ENCODE measurements at places on chromosomes 1 and 21.

GRCh38 chr1:94986783-94987182 lies 59.9 kb upstream of the CNN3 start:
- H3K4me3 ChIP-seq, result no peak overlapping the region
- H3K27ac ChIP-seq, result no peak overlapping the region
- no peak for DNase-seq

DNA sequence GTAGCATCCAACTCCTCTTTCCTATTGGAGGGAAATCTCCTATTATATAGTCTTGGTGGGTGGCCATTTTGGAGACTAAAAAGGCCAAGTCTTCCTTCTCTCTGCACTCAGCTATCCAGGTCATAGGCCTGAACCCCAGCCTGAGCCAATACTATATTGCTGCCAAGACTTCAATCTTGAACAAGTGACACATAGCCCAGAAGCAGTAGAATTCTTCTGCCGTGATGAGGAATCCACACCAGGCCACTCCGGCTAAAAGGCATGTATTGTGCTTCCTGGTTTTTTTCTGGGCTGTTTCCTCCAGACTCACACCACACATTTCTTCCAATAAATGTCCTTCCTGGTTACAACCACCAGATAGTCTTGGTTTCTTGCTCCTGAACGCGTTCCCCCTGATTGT lies 43.0 kb downstream of the ATF3 start:
- H3K4me1 ChIP-seq, result peaks cover 29% of the 10 kb centered on the region
- no peak for DNase-seq
- H3K4me3 ChIP-seq, result no peak overlapping the region
- H3K27me3 ChIP-seq, result no peaks in the 10 kb centered on the region
- no peaks in the 10 kb centered on the region for H3K36me3 ChIP-seq

GRCh38 chr1:156513185-156513584 lies 12.6 kb upstream of the MEF2D start:
- peaks cover 8% of the 10 kb centered on the region for H3K4me1 ChIP-seq
- H3K36me3 ChIP-seq, result no peaks in the 10 kb centered on the region

- DNase-seq, result no peak
- H3K36me3 ChIP-seq, result no peaks in the 10 kb centered on the region
- no peak overlapping the region for H3K27ac ChIP-seq
- H3K4me1 ChIP-seq, result no peaks in the 10 kb centered on the region
- no peak overlapping the region for H3K4me3 ChIP-seq
- H3K27me3 ChIP-seq, result no peaks in the 10 kb centered on the region
Observed at GRCh38 chr1:177665935-177666334, 303.9 kb downstream of the SEC16B start.

DNA sequence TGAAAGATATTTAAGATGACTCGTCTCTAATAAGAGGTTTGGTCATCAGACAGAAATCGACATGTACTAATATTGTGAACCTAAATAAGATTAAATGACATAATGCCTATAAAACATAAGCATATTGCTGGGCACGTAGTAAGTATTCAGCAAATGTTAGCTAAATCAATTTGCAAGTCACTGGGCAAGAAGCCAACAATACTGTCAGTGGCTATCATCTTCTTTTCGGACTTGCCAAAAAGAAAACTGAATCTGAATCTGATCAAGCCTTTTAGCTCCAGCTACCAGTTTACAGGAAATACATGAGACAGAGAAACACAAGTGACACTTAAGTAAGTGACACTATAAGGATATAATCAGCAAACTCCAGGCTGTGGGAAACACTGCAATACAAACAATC lies 46.0 kb downstream of the RPL5 start:
- peak overlapping the region; percentile 81 for H3K27ac ChIP-seq
- peaks cover 9% of the 10 kb centered on the region for H3K4me1 ChIP-seq
- H3K4me3 ChIP-seq, result peak overlapping the region; percentile 63
- peak; percentile 59 for DNase-seq
- no peaks in the 10 kb centered on the region for H3K27me3 ChIP-seq

GRCh38 chr1:245552331-245552730 lies 397.5 kb downstream of the KIF26B start:
- H3K4me1 ChIP-seq, result no peaks in the 10 kb centered on the region
- H3K27me3 ChIP-seq, result peaks cover 6% of the 10 kb centered on the region
- no peaks in the 10 kb centered on the region for H3K36me3 ChIP-seq
- no peak overlapping the region for H3K4me3 ChIP-seq

GRCh38 chr1:16076865-16077238 lies 3.4 kb upstream of the FAM131C start:
- no peak overlapping the region for H3K27ac ChIP-seq
- H3K4me3 ChIP-seq, result no peak overlapping the region
- H3K36me3 ChIP-seq, result no peaks in the 10 kb centered on the region
- peaks cover 4% of the 10 kb centered on the region for H3K27me3 ChIP-seq
- peaks cover 6% of the 10 kb centered on the region for H3K4me1 ChIP-seq

- DNase-seq, result no peak
- no peak overlapping the region for H3K27ac ChIP-seq
- no peaks in the 10 kb centered on the region for H3K27me3 ChIP-seq
- no peak overlapping the region for H3K4me3 ChIP-seq
- no peaks in the 10 kb centered on the region for H3K4me1 ChIP-seq
Observed at GRCh38 chr1:45172005-45172404, 34.4 kb downstream of the ZSWIM5 start.

DNA sequence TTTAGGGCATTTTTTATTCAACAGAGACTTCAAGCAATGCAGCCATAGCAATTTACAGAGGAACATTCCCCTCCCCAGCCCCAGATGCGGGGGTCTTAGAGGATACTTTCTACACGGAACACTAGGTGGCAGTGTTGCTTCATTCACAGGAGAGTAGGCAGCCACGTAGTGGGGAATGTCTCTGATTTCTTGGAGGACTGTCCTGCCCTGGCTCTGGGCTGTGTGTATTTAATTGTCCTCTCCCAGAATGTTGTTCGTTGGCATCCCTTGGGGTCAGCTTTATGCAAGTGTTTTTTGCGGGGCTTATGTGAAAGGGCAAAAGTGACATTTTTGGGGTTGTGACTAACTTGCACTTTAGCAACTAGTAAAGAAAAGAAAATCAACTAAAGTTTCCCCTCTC lies 96.9 kb downstream of the PAPPA2 start:
- no peaks in the 10 kb centered on the region for H3K27me3 ChIP-seq
- no peak overlapping the region for H3K27ac ChIP-seq
- H3K36me3 ChIP-seq, result no peaks in the 10 kb centered on the region
- no peaks in the 10 kb centered on the region for H3K4me1 ChIP-seq
- H3K4me3 ChIP-seq, result no peak overlapping the region
- DNase-seq, result peak; percentile 51

GRCh38 chr1:229132106-229132443 lies 138.8 kb upstream of the RAB4A start:
- H3K36me3 ChIP-seq, result no peaks in the 10 kb centered on the region
- no peak overlapping the region for H3K27ac ChIP-seq

- DNase-seq, result no peak
- H3K27ac ChIP-seq, result no peak overlapping the region
- H3K4me1 ChIP-seq, result no peaks in the 10 kb centered on the region
- no peak overlapping the region for H3K4me3 ChIP-seq
- H3K36me3 ChIP-seq, result no peaks in the 10 kb centered on the region
- no peaks in the 10 kb centered on the region for H3K27me3 ChIP-seq
Observed at GRCh38 chr1:65904681-65905083, 112.0 kb downstream of the PDE4B start.

DNA sequence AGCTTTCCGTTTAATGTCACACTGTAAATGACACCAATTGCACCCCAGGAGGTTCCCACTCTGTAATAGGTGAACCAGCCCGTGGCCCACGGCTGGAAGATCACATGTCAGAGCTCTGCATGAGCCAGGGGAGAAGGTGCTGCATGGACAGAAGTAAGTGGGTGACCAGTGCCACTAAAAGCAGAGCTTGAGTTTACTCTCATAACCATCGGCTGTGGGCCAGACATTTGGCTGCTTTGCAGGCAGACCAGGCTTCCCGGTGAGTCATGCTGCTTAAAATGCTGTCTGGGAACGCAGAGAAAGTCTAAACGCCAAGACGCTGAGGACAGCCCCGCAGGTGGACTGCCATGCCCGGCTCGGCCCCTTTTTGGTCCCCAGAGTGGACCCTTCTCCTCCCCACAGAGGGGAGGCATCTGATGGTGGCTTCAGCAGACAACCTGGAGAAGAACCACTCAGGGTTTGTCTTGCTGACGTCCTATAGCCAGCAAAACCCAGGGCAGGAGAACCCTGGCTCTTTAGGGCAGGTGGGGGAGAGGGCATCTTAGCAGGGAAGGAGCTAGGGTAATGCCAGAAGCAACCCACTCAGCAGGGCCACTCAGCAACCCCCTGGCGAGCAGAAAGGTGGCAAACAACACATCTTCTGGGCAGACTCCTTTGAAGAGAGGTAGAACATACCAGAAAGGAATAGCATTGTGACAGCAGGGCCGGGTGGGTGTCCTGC lies 7.3 kb downstream of the KIAA2013 start:
- H3K4me3 ChIP-seq, result no peak overlapping the region
- no peak for DNase-seq
- no peaks in the 10 kb centered on the region for H3K27me3 ChIP-seq
- peaks cover 5% of the 10 kb centered on the region for H3K4me1 ChIP-seq
- no peaks in the 10 kb centered on the region for H3K36me3 ChIP-seq

- H3K4me3 ChIP-seq, result no peak overlapping the region
- no peaks in the 10 kb centered on the region for H3K27me3 ChIP-seq
- no peak overlapping the region for H3K27ac ChIP-seq
- H3K36me3 ChIP-seq, result no peaks in the 10 kb centered on the region
- DNase-seq, result peak; percentile 89
Observed at GRCh38 chr21:41121785-41122415, 46.1 kb upstream of the BACE2 start.

- peaks cover 26% of the 10 kb centered on the region for H3K4me1 ChIP-seq
- H3K27me3 ChIP-seq, result no peaks in the 10 kb centered on the region
- H3K27ac ChIP-seq, result peak overlapping the region; percentile 80
- H3K36me3 ChIP-seq, result no peaks in the 10 kb centered on the region
- DNase-seq, result peak; percentile 44
Observed at GRCh38 chr1:8604041-8604945, 213.1 kb downstream of the RERE start.

GRCh38 chr1:59697150-59697800 lies 117.5 kb upstream of the HOOK1 start:
- no peak overlapping the region for H3K4me3 ChIP-seq
- peak; percentile 70 for DNase-seq
- H3K27me3 ChIP-seq, result no peaks in the 10 kb centered on the region
- peaks cover 15% of the 10 kb centered on the region for H3K4me1 ChIP-seq
- no peaks in the 10 kb centered on the region for H3K36me3 ChIP-seq

DNA sequence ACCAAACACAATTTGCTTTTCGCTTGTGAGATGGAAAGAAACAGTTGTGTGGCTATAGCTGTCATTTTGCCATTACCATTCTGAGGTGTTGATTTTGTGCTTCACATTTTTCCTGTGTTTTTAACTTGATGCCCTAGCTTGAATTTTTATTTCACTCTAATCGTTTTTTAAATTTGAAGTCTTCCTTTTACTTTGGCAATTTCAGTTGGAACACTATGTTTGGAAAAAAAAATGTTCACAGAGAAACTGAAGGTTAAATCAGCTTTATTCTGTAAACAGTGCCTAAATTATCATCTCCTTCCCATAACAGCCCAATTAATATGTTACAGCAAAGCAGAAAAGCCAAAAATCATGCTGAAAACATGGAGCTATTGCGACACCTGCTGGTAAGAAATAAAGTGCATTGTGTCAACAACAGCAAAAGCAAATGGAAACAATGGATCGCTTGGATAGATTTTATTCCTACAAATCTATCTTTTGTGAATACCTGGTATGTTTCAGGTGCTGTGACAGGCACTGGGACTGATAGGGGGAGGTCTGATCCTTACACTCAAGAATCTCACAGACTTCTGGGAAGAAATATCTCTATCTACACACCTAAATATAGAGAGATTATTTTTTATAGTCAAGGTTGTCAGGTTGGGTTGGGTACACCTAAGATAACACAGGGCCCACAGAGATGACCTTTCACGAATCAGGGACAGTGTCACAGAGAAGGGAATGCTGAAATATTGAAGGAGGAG lies 16.2 kb upstream of the ERICH3 start:
- DNase-seq, result peak; percentile 63
- no peak overlapping the region for H3K27ac ChIP-seq
- H3K4me3 ChIP-seq, result no peak overlapping the region

- H3K27me3 ChIP-seq, result no peaks in the 10 kb centered on the region
- H3K4me3 ChIP-seq, result no peak overlapping the region
- no peak for DNase-seq
- no peaks in the 10 kb centered on the region for H3K36me3 ChIP-seq
- H3K4me1 ChIP-seq, result no peaks in the 10 kb centered on the region
Observed at GRCh38 chr1:210655511-210655910, 326.8 kb downstream of the HHAT start.

DNA sequence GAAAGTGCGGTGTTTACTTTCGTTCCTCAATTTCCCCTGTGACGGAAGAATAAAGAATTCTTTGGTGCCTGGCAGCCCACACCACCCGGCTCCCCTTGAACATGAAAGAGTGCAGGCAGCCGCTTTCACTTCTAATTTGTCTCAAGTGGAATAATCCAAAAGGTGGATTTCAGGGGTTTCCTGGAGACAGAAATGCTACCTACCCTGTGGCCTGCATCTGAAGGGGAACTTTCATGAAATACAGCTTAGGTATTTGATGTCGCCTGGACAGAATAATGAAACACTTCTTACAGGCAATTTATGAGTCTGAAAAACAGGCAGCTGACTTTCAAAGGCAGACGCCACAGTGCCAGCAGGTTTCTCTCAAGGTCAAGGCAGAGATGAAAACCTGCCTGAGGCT lies 169.5 kb upstream of the USP24 start:
- no peaks in the 10 kb centered on the region for H3K4me1 ChIP-seq
- H3K27me3 ChIP-seq, result no peaks in the 10 kb centered on the region
- no peaks in the 10 kb centered on the region for H3K36me3 ChIP-seq
- no peak overlapping the region for H3K27ac ChIP-seq

DNA sequence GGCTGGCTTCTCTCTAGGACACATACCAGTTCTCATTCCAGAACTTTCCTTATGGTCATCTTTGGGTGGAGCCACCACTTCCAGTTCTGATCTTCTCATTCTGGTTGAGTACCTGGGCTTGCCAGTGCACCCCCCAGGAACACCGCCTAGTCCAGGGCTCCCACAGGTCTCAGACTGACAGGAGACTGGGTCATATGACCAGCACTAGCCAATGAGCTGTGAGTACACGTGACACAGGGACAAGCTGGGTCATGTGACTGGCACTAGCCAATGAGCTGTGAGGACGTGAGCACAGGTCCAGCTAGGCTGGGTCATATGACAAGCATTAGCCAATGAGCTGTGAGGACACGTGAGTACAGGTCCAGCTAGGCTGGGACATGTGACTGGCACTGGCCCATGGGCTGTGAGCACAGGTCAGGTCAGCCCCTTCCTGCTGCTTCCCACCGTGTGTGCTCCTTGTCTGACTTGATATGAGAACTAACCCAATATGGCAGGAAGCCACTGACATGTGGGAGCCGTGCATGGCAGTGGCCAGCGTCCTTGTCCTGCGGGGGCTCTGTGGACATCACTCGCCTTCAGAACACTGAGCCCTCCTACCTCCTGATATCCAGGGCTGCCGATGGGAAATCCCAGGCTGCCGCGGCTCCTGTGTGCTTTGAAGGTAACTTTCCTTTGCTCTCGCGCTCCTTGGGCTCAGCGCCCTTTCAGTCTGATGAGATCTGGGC lies 22.7 kb downstream of the KRTAP10-1 start:
- peaks cover 98% of the 10 kb centered on the region for H3K27me3 ChIP-seq
- H3K4me1 ChIP-seq, result no peaks in the 10 kb centered on the region
- no peak overlapping the region for H3K4me3 ChIP-seq
- H3K36me3 ChIP-seq, result no peaks in the 10 kb centered on the region
